EH (cell line): ENCODE measurements at places on chromosomes 11 and 22.

- no peak for DNase-seq
Measured at GRCh38 chr11:65789230-65790103, 2.6 kb downstream of the OVOL1 start.

DNA sequence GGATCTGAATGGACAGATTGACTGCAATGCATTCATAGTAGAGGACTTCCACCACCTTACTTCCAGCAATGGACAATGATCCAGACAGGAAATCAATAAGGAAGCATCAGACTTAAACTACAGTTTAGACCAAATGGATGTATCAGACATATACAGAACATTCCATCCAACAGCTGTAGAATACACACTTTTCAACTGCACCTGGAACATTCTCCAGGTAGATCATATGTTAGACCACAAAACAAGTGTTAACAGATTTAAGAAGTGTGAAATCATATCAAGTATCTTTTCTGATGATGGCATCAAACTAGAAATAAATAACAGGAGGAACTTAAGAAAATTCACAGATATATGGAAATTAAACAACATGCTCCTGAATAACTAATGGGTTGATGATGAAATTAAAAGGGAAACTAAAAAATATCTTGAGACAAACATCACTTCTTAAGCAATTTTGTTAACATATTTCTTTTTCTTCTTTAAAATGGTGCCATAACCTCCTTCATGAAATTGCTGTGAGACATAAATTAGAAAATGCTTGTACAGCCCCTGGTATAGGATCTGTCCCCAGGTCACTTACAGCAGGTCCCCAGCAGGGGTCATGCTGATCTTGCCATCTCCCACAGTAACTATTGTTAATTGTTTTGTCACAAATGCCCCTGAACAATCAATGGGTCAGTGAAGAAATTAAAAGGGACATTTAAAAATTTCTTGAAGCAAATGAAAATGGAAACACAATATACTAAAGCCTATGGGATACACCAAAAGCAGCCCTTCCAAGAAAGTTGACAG is 100.0 kb upstream of the OR4B1 start:
- peak; percentile 39 for DNase-seq

DNA sequence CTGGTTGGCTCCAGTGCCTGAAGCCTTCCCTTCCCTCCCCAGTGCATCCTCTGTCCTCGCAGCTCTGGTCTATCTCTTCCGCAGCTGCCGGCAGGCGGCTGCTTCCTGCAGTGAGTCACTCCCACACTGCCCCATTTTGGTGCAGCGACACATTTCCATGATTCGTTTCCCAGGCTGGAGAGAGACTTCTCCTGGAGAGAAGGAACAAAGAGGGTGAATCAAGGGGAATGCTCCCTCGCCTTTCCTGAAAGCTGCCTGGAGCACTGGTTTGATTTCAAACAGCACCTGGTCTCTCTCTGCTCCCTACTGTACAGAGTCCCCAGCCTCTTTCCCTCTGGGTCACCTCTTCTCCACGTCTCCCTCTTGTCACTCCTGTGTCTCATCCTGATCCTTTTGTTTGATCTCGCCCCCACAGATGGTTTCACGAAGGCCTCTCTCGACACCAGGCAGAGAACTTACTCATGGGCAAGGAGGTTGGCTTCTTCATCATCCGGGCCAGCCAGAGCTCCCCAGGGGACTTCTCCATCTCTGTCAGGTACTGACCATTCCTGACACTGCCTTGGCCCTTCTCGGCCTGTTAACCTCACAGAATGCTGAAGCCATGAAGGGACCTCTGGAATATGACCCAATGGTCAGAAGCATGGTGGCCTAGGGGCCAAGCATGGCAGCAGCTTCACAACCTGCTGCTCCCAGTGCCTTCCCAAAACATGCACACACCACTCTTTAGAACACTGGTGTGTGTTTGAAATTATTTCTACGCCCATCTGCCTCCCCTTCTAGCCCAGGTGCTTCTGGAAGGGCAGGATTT is at the start of gene TMA7B:
TMA7B (plus strand) TSS at position 758 of the 808 bp plus-strand sequence. CDS start 3,978 bp downstream, outside the sequence.
- DNase-seq: peak; percentile 77

GRCh38 chr22:43643387-43643786 is 168.7 kb downstream of the EFCAB6 start:
- DNase-seq: no peak

GRCh38 chr22:42185915-42186439 is 55.4 kb upstream of the CYP2D6 start:
- DNase-seq: no peak

GRCh38 chr22:20957102-20957682 is 9.9 kb upstream of the AIFM3 start:
- no peak for DNase-seq

- no peak for DNase-seq
Measured at GRCh38 chr11:2213384-2213842, 41.8 kb upstream of the TH start.

- DNase-seq: no peak
Measured at GRCh38 chr11:19433791-19434190, 193.0 kb upstream of the E2F8 start.

GRCh38 chr11:110805756-110806155 is 93.5 kb upstream of the ARHGAP20 start:
- no peak for DNase-seq

DNA sequence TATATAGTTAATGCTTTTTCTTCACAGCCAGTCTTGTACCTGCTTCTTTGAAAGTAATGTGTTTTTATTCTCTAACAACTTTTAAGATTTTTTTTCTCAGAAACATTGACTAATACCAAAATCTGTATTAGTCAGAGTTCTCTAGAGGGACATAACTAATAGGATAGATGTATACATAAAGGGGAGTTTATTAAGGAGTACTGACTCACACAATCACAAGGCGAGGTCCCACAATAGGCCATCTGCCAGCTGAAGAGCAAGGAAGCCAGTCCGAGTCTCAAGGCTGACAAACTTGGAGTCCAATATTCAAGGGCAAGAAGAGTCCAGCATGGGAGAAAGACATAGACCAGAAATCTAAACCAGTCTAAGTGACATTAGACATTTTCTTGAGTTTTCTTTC is 140.0 kb downstream of the RAB38 start:
- peak; percentile 2 for DNase-seq

DNA sequence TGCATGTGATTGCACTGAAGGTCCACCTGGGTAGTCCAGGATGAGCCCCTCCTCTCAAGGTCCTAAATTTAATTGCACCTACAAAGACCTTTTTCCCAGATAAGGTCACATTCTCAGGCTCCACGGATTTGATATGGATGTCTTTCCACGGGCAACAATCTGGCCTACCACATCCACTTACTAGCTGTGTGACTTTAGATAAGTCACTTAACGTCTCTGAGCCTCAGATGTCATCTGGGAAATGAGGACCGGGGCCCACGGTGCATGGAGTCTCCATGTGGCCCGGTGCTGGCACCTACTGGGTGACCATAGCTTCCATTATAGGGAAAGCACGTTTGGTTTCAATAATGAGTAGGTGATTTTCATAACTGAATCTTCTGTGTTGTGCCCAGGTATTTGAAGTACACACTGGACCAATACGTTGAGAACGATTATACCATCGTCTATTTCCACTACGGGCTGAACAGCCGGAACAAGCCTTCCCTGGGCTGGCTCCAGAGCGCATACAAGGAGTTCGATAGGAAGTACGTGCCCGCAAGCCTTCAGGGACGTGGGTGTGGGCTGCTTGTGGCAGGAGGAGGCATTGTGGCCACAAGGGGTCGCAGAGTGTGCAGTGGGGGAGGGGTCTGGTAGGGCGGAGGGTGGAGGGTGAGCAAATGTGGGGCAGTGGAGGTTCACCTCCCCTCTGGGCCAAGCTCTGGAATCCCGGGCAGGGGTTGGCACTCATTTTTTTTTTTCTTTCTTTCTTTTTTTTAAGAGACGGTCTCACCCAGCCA is 55.7 kb downstream of the ARHGAP8 start:
- no peak for DNase-seq

GRCh38 chr11:128552783-128553661 is 34.3 kb downstream of the ETS1 start:
- DNase-seq: no peak

DNA sequence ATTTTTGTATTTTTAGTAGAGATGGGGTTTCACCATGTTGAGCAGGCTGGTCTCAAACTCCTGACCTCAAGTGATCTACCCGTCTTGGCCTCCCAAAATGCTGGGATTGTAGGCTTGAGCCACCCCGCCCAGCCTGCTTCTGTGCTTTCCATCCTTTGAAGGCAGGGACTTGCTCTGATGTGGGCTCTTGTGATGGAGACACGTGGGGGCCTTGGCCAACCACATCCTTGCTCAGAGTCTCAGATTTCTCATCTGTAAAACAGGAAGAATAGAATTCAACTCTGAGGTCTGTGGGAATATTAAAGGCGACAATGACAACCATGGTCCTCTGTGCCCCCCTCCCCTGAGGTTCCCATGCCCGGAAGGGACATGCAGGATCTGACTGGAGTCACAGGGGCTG is 3.8 kb upstream of the GGA1 start:
- no peak for DNase-seq

DNA sequence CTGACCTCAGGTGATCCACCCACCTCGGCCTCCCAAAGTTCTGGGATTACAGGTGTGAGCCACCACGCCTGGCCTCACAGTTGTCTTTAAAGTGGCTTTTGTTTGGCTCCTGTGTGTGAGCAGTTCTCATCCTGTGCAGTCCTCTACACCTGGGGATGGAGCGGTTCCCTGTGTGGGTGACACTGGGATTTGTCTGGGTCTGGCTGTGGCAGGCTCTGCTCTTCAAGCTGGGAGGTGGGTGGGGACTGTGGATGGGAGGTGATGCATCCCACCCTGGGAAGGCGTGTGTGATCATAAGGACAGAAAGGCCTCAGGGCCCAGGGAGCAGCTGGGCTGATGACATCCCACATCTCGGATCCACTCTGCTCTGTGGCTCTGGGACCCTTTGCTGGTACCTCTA is 1266.8 kb downstream of the BRD1 start:
- DNase-seq: no peak

DNA sequence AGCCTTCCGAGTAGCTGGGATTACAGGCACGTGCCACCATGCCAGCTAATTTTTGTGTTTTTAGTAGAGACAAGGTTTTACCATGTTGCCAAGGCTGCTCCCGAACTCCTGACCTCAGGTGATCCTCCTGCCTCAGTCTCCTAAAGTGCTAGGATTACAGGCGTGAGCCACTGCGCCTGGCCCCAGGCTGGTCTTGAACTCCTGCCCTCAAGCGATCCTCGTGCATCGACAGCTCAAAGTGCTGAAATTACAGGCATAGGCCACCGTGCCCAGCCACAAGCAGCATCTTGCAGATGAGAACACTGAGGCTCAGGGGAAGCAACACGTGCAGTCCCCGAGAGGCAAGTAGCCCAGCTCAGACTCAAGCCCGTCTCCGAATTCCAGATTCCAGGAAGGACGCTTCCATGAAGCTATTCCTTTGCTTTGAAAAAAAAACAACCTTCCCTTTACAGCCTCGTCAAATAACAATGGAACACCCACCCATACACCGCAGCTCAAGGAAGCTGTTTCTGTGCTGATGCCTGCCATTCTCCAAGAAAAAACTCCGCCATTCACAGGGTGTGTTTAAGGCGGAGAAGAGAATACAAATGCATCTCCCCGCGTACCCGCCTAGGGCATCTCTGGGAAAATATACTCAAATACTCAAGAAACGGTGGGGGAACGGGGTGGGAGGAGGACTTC is 34.5 kb upstream of the PDGFB start:
- DNase-seq: no peak

GRCh38 chr11:75349521-75350116 is 1.8 kb downstream of the ARRB1 start:
- no peak for DNase-seq

GRCh38 chr11:111399187-111400031 is 20.3 kb upstream of the POU2AF1 start:
- DNase-seq: no peak

- no peak for DNase-seq
Measured at GRCh38 chr11:105389952-105390351, 219.9 kb upstream of the GRIA4 start.

GRCh38 chr11:64449381-64450167 is 90.6 kb downstream of the RPS6KA4 start:
- peak; percentile 59 for DNase-seq

DNA sequence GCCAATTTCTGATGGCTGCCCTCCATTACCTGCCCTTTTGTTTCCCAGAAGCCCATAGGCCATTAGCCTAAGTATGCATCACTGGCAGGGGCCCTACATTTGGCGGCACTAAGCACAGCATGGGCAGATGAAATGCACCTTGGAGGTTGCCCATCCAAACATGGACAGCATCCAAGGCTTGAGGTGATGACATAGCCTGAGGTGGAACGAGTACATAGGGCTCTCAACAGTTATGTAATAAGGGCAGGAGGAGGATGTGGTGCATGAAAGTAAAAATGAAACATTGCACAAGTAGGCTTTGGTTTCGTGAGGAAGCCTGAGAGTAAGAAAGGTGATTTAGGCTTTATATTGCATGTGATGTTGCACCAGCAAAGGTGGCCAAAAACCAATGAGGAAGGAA is 148.1 kb downstream of the FAM76B start:
- DNase-seq: no peak

- DNase-seq: peak; percentile 67
Measured at GRCh38 chr11:86548271-86548917, 124.0 kb downstream of the ME3 start.
